ENCODE measurements at places on chromosomes 6 and 20.

- no peak for DNase-seq
Observed at GRCh38 chr20:33874129-33874528, 63.0 kb downstream of the CHMP4B start.

- DNase-seq: no peak
Observed at GRCh38 chr6:152636609-152637295, 410 bp downstream of the SYNE1 start.

DNA sequence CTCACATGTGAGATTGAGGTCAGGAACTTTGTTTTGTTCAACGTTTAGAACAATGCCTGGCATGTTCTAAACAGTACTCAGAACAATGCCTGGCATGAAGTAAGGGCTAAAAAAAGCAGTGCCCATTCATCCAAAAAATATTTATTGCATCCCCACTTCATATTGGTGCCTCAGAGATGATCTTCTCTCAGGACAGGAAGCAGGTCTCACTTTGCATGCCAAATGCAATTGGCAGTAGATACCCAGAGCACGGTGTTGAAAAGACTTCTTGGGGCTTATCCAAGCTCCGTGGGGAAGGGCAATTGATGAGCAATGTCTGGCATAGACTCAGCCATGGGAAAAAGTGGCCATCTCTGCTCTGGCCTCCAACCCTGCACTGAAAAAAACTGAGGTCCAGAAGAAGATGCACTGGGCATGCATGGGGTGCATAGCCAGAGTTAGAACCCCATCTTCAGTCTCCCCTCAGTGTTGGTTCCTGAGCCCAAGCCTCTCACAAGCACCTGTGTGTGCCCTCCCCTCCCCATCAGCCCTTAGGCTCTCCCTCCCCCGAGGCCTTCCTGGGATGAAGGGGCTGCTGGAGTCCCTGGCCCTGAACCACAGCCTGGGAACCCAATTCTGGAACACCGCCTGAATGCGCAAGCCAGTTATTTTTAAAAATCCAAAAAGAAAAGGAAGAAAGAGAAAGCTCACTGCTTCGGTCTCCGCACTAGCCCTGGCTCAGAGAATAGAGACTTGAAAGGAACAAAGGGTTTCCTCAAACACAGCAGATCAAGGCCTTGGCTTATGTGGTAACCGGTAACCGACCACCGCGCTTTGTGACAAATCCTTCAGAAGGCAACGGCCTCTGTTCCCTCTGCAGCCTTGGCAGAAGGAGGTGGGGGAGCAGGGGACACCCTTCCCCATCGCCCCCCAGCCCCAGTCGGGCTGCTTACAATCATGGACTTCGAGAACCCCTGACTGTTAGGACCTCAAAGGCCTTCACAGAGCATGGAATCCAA lies 78.5 kb upstream of the SIRPA start:
- no peak for DNase-seq

DNA sequence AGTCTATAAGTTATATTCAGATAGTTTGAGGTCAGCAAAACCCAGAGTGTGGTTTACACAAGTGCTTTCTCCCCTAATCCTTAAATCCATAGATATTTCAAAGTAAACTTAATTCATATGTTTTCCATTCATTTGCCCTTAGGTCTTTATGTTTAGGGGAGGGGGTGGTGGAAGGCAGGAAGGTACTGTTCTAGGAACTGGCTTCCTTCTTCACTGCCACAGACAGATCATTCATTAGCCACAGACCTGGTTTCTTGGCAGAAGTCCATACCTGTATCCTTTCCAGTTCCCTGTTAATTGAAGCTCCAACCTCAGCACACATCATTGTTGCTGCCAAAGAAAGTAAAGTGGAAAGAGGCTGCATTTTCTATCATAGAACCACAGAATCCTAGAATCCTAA lies 123.0 kb downstream of the AIG1 start:
- DNase-seq: no peak

- no peak for DNase-seq
Observed at GRCh38 chr6:53831936-53832660, 37.3 kb downstream of the LRRC1 start.

DNA sequence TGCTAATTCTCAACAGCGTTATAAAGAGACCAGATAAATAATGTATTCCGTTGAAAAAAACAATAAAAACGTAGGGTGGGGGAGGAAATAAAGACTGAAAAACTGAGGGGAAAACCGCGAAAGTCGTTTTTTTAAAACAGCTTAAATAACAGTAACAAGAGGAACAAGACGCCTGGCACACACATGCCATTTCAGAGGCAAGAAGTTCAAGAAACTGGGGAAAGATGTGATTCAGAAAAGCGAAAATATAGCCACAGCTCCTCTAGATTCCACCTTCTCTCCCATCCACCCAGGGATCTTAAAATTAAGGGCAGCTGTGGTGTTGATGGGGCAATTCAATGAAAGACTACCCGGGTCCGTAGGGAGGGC lies 1.3 kb downstream of the EPB41L2 start:
- DNase-seq: no peak

GRCh38 chr6:16412982-16413381 lies 174.6 kb downstream of the GMPR start:
- DNase-seq: no peak

DNA sequence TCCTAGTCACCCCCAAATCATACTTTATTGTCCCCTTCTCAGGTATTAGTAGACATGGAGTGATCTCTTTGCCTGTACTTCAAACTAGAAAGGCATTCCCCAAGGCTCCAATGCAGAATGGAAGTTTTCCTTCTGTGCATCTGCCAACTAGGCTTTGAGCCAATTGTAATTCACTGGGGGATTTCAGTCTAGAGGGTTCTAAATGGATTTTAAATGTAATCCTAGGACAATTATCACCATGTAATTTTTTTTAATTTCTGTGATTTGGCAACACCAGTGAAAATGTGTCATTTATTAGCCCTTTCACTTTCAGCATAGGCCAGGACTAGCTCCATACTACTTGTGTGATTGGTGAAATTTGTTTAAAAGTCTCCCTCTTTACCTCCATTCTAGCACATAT lies 557.6 kb upstream of the MARCKS start:
- peak; percentile 29 for DNase-seq

DNA sequence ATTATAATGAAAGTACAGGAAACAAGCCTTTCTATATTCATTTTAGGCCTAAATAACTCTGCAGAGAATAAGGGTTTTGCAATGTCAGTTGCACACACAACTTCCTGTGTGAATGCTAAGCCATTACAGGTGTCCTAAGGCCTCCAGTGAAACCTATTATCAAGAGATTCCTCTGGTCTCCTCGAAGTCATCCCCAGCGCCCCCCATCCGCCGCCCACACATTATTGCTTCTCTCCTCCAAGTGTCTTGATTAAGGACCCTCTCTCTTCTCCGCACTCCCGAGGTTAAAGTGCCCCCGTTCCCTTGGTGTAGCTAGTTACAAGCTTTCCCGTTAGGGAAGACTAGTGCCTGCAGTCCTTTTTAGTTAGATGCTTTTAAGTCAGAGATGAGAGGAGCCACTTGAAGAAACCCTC lies 1.3 kb downstream of the HIVEP2 start:
- DNase-seq: no peak

DNA sequence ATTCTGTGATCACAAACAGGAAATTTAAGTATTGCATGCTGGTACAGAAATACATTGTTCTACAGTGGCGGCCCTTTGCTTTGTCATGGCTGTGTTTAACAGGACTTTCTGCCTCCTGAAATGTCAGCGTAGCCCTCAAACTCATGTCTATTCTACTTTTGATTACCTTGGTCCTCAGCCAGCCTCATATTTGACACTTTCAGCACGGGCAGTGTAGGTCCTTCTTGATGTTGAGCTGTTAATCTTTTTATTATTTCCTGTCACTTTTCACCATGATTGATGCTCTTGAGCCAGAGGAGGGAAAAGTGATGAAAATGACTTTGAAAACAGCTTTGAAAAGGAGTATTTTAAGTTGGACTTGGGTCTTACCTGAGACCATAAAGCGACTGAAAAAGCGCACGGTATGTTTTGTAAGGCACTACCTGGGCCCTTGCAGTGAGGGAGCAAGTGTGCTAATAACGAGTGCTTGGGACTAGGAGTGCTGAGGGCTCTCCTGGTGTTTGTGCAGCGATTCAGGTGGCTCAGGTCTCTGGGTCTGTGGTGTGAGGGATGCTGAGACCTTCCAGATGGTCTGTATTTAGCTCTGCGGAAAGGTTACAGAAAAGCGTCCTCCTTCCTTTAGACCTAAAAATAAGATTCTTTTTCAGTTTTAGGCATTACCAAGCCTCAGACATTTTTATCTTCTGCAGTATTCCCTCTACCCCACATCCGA lies 45.2 kb upstream of the RREB1 start:
- DNase-seq: no peak

GRCh38 chr6:31485055-31485454 lies 12.9 kb upstream of the MICB start:
- DNase-seq: no peak

GRCh38 chr20:10216146-10216791 lies 2.4 kb upstream of the SNAP25 start:
- no peak for DNase-seq

DNA sequence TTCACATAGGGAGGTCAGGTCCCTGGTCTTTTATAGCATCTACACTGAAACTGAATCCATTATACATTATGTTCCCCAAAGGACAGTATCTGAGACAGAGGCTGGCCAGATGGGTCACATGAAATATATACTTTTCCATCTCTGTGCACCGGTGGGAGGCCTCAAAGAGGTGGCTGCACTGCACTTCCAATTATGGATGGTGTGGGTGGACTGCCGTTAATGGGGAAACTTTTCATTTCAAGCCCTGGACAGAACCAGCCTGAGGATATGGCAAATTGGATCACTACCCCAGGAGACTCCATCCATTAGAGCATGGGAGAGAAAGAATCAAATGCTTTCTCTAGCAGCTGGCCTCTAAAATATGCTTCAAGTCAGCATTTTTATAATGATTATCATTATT lies 280.5 kb upstream of the OPRM1 start:
- DNase-seq: no peak
